ENCODE measurements at places on chromosomes 2 and 18.

- DNase-seq, result no peak
These were observed 16.6 kb downstream of the CFLAR start for GRCh38 chr2:201132518-201132917.

DNA sequence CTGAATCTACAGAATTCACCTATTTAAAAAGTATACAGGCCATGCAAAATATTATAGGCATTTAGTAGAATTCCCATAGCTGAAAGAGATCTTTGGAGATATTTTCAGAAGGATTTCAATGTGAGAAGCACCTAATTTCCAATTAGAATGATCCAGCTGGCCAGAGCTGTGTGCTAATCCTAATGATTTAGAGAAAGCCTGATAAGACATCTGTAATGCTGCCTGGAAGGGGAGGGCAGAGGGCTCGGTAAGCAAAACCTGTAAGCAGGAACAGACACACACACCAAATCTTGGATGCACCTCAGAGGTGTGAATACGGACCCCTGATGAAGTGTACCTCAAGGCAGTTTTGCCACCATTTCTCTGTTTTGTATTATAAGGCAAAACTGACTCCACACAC, 14.0 kb downstream of the SERTAD2 start:
- DNase-seq, result no peak

GRCh38 chr2:12700989-12701388, 15.7 kb upstream of the TRIB2 start:
- no peak for DNase-seq

DNA sequence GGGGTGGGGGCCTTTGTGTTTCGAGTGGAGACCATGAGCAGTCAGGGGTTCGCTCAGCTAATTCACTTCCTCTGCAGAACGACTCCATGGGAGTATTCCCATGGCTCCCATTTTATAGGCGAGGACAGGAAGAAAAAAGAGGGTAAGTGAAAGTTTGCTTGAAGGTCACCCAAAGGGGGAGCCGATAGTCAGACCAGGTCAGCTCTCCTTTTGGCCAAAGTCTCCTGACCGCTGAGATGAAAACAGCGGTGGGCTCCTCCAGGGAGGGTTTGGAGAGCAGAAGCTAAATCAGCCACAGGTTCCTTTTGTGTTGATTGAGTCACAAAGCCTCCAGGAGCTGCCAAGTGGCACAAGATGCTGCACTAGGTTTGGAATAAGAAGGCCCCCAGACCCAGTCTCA, 34.1 kb upstream of the CTAGE1 start:
- DNase-seq, result no peak

DNA sequence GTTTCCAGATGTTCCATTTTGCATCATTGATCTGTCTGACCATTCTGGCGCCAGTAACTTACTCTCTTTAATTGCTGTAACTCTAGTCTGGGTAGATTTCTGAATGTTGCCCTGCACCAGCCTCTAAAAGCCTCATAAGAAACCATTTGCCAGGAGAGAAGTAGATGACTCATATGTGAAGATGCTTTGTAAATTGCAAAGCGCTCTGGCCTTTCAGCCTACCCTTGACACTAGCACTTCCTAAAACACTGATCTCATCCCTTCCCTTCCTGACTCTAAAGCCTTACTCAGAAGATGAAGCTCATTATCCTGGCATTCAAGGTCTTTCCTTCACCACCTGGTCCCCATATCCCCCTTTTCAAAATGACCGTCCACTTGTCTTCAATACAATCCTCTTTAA, 193.2 kb upstream of the MEX3C start:
- no peak for DNase-seq

DNA sequence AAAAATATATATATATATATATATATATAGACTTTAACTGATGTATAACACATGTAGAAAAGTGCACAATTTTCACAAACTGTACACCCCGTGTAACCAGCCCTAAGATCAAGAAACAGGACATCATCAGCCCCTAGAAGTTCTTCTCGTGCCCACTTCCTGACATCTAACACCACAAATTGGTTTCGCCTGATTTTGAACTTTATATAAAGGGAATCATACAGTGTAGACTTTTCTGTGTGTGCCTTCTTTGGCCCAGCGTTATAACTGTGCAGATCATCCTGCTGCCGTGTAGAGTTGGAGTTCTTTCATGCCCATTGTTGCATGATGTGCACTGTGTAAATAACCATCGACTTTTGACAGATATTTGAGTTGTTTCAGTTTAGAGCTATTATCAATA, 41.0 kb downstream of the SMAD7 start:
- DNase-seq, result no peak

DNA sequence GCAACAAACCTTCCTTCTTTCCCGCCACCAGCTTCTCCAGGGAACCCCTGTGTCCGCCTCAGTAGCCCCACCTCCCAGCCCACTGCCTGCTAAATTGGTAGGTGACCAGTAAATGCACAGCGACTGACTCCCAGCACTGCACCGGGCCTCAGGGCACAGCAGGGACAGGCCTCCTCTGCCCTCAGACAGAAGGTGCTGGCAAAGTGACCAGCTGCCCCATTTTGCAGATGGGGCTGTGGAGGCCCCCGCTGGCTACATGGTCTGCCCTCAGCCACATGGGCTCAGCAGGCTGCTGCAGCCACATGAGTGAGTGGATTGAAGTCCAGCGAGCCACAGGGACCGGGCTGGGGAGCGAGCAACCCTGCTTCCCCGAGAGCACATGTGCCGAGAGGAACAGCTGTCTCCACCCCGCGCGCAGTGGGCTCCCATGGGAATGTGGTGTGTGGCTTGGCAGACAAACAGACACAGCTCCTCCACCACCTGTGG, 7.8 kb upstream of the NPPC start:
- DNase-seq, result no peak

DNA sequence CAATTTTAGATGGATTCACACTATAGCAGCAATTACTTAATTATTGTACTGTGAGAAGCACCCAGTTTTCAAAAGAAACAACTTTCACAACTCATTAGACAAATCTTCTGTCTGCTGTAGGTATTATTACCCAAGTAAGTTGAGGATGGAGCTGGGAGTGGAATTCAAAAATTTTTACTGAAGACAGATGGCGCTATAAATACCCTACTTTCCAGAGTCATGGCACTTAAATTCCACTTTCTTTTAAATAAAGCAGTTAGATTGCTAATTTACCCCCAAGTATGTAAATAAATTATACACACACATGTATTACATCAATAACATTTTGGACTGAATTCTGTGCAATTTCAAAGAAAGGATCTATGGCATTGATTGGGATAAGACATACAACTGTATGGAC, 166.8 kb downstream of the FTCDNL1 start:
- no peak for DNase-seq

DNA sequence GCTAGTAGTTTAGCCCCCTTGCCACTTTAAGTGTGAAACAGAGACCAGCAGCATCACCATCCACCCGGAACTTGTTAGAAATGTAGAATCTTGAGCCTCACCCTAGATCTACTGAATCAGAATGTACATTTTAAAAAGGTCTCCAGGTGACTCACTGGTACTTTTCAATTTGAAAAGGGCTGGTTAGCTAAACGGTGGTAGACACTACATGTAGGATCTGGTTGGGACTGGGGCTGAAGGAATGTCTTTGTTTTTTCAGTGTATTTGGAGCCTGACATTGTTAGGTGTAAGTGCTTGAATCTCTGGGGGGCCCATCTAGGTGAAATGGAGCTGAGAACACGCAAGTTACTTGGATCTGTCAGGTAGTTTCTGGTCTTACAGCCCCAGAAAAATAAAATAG, 44.0 kb upstream of the XPO1 start:
- DNase-seq, result no peak

GRCh38 chr2:182980115-182980514, 58.1 kb downstream of the NCKAP1 start:
- DNase-seq, result no peak

DNA sequence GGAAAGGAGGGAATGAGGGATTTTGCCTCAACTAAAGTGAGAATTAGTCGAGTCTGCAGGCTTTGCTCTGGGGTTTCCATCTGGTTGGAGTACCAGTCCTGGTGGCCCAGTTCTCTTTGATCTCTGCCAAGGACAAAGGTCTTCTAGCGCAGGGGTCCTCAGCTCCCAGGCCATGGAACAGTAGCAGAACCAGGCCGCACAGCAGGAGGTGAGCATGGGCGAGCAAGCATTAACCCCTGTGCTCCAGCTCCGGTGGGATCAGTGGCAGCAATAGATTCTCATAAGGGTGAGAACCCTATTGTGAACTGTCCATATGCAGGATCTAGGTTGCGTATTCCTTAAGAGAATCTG, 23.9 kb downstream of the MTHFD2 start:
- DNase-seq, result no peak

DNA sequence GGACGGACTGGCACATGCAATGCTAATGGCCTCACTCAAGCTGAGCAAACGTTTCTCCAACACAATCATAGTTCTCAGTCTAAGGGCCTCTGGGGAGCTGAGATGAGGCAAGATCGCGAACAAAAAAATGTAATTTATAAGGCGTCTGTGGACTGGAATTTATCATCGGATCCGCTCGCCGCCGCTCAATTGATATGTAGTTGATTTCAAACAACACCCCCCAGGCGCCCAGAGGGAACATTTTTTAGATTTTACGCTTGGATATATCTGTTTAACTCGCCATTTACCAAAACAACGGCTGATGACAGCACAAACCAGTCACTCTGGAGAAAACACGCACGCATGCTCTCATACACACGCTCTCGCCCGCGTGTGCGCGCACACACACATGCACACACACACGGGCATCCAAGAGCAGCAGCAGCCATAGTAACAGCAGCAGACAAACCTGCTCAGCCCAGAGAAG, 335.8 kb downstream of the SMAD2 start:
- no peak for DNase-seq

- peak; percentile 75 for DNase-seq
These were observed 137.5 kb downstream of the TPO start for GRCh38 chr2:1550658-1551316.

DNA sequence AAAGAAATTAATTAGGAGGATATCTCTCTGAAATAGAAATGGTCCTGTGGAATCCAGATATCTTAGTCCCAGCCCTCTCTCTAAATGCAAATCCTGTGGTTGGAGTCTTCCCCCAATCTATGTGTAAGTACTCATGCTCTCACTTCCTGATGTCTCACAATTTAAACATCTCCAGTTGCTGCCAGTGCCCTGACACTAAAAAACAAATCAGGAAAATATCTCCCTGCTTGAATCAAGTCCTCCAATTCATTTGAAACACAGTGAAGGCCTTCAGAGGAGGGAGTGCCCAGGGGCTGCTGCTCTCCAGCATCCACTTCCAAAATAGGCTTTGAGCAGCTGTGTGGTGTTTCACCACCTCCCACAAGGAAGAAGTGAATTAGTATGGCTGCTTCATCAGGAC, 413.8 kb downstream of the RAD51AP2 start:
- no peak for DNase-seq

DNA sequence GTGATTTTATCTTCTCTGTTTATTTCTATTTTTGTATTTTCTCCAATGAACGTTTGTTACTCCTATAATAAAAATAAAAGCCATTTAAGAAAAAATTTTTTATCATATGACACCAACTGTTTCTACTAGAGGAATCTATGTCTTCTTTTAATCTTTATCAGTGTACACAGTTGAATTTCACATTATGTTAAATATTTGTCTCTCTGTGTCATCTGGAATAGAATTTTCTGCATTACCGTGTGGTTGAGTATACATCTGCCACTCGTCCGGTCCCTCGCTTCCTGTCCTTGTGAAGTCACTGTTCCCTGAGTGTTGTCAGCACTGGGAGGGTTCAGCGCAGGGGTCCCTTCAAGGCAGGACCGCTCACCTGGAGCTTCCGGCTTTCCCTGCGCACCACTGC, 99.2 kb downstream of the LDLRAD4 start:
- DNase-seq, result no peak

GRCh38 chr2:222057347-222058073, 241.3 kb downstream of the PAX3 start:
- DNase-seq, result no peak

GRCh38 chr2:40218679-40219078, 233.2 kb downstream of the SLC8A1 start:
- no peak for DNase-seq

- no peak for DNase-seq
These were observed 251.2 kb downstream of the ACKR3 start for GRCh38 chr2:236820763-236821344.

GRCh38 chr2:84493514-84493913, 22.8 kb upstream of the DNAH6 start:
- DNase-seq, result no peak

GRCh38 chr18:43751203-43751602, 473.9 kb upstream of the SYT4 start:
- no peak for DNase-seq

- no peak for DNase-seq
These were observed 46.5 kb upstream of the SLC30A6 start for GRCh38 chr2:32119161-32119560.

DNA sequence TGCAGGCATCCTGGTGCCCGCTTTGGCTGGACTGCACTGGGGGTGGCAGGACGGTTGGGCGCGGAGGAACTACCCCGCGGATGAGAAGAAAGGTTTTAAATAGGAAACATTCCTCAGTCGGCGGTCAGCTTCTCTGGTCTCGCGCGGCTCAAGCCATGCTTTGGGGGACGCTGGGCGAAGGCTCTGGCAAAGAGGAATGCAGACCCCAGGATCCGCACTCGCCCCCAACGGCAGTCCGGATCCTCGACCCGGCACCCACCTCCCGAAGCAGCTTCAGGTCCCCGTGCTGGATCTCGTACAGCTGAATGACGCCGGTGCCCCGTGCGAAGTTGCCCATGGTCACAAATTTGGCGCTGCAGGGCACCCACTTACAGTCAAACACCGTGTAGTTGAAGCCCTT, 686 bp upstream of the PNO1 start:
- no peak for DNase-seq

- no peak for DNase-seq
These were observed 19.0 kb downstream of the UBE2E3 start for GRCh38 chr2:180999274-180999964.

DNA sequence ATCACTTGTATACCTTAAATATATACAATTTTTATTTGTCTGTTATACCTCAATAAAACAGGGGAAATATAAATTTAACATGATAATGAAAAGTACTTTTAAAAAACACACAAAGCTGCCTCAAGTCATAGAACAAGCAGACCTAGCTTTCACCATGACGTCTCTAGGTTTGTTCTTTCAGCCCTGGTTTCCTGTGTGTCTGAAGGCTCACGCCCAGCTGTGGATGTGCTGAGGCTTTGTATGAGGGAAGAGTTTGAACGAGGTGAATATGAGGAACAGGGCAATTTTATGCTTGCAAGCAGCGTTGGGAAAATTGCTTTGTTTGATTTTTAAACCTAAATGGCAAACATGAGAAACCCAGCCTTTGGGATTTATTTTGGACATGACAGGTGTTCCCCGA, 15.3 kb downstream of the SH3RF3 start:
- no peak for DNase-seq

- DNase-seq, result no peak
These were observed 270.7 kb upstream of the HDAC4 start for GRCh38 chr2:239671471-239671870.

- no peak for DNase-seq
These were observed 72.5 kb downstream of the SH3BP4 start for GRCh38 chr2:235024191-235024860.

- DNase-seq, result no peak
These were observed 8.0 kb downstream of the CHST10 start for GRCh38 chr2:100409461-100409860.

- DNase-seq, result no peak
These were observed 112.5 kb upstream of the DCC start for GRCh38 chr18:52227536-52227935.

- DNase-seq, result no peak
These were observed 10.5 kb downstream of the SLC66A2 start for GRCh38 chr18:79940814-79941472.

All from activated naive CD8-positive, alpha-beta T cell treated with anti-CD3 and anti-CD28 coated beads, Interleukin-2, amount 50 U/mL, for 24 hours (primary cell).